ENCODE measurements at places on chromosomes 1 and 21.

DNA sequence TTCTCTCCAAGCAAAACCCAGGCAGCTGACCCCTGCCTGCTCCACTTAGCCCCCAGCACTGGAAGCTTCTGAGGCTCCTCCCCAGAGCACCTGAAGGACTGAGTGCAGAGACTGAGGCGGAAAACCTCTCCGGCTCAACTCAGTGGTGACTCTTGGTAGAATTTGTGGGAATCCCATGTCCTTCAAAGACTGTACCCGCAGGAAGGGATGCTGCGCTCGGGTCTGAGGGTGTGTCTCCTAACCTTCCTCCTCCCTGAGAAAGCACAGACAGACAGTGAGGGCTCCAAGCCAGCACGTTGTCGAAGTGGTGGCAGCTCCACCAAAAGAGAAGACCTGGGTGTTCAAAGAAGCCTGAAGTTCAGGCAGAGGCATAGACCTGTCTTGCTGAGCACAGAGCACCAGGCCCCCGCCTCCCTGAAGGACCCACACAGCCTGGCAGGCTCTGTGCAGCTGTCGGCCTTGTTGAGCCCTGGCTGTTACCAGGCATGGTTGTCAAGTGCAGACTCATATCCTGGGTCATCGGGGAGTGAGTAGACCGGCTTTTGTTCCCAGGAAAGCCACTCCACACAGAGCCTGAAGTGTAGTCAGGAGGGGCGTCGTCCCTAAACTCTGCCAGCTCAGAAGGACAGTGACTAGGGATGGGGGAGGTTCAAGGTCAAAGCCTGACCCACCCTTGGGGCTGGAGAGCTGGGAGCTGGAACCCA, 36.7 kb downstream of the CSMD2 start:
- no peak for DNase-seq

DNA sequence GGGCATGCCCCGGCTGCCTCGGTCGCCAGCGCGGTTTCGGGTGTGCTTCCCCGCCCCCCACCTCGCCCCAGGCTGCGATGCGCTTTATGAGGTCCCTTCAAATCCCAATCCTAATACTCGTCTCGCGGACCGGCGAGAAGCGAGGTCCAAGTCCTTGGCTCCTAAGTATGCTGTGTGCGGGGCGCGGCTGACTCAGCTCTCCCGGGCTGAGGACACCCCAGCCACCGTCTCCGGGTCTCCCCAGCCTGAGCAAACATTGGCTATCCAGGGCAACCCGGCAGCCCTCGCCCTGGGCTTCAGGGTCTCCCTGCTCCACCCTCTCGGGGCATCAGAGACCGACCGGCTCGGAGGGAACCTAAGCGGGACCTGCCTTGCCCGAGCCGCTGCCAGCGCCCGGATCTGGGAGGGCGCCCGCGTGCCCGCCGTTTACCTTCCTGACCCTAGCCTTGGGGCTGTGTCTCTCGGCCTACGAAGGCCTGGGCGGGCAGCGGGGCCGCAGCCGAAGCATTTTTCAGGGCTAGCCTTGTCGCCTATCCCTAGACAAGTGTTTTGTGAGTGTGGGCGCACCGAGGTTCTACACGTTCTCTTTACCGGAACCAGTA, 1.2 kb downstream of the ITPKB start:
- peak; percentile 23 for DNase-seq

DNA sequence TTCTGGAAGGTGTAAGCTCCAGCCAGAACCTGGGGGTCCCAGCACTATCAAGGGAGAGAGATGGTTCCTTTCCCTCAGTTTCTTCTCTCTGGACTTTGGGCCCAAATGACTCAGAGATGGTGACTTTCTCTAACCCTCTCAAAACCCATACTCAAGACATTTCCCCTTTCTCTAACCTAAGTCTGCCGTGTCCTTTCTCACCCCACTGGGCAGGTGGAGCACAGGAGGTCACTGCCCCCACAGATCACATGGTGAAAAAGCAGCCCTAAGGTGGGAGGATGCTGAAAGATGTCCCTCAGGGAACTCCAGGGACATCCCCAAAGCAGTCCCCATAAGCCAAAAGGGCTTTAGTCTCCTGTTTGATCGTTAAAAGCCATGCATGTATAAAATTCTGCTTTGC, 173.7 kb downstream of the HIVEP3 start:
- no peak for DNase-seq

GRCh38 chr1:91827087-91827458, 58.9 kb downstream of the TGFBR3 start:
- no peak for DNase-seq

- no peak for DNase-seq
These were observed 30.7 kb downstream of the CD58 start for GRCh38 chr1:116540088-116540487.

DNA sequence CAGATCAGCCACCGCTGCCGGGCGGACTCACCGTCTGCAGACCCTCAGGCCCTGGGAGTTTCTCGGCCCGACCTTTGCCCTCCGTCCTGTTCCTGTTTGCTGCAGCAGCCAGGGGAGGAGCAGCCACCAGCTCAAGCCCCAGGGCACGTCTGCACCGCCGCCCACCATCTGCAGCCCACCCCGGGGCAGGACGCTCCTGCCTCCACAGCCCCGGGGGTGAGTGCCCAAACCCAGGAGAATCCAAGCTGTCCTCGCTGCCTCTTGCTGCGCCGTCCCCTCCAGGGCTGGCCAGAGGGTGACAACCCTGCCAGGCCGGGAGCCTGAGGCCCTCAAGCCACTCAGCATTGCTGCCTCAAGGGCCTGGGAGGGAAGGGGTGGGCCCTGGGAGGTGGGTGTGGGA, 1.2 kb upstream of the SLC25A34 start:
- DNase-seq, result no peak

DNA sequence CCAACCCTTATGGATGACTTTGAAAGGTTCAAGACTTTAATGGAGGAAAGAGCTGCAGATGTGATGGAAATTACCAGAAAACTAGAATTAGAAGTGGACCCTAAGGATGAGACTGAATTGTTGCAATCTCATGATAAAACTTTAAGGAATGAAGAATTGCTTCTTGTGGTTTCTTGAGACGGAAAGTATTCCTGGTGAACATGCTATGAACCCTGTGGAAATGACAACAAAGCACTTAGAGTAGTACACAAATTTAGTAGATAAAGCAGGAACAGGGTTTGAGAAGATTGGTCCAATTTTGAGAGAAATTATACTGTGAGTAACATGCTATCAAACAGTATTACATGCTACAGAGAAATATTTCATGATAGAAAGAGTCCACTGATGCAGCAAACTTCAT, 215.4 kb downstream of the OMA1 start:
- DNase-seq, result no peak

- no peak for DNase-seq
These were observed 20.5 kb downstream of the MIER1 start for GRCh38 chr1:66945316-66945715.

DNA sequence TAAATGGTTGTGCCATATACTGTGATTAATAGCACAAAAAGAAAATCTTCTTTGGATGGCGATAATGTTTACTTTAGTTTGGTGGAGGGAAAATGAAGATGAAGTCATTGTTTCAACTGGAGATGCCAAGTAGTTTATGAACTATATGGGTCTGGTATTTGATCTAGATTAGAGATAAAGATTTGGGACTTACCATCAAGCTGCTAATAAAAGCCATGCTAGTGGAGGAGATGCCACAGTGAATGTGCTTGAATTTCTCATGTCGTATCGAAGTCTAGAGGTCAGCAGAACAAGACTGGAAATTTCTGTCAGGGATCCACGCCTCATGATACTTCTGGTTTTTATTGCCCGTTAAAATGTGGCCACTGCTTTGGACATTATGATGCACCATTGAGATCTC, 742.0 kb downstream of the NCAM2 start:
- no peak for DNase-seq

- no peak for DNase-seq
These were observed 7.0 kb downstream of the DIP2A start for GRCh38 chr21:46465651-46466050.

GRCh38 chr1:119827010-119827409, 15.8 kb upstream of the REG4 start:
- no peak for DNase-seq

GRCh38 chr1:35707601-35708440, 10.9 kb downstream of the C1orf216 start:
- no peak for DNase-seq

DNA sequence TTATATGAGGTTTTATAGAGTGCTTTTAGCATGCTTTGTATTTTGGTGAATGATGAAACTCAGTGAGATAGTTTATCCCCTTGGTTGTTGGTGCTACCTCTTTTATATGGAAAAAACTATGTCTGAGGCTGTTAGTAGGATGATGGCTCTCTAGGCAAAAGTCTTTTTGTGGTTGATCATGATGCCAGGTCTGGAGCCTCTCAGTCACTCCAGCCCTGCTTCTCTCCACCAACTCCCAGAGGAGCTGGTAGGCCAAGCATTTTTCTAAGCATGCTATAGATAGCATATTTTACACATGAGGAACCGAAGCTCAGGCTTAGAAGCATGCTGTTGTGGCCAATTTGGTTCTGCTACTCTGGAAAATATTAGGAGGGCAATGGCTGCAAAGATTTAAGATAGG, 82.2 kb downstream of the FMN2 start:
- DNase-seq, result peak; percentile 8

DNA sequence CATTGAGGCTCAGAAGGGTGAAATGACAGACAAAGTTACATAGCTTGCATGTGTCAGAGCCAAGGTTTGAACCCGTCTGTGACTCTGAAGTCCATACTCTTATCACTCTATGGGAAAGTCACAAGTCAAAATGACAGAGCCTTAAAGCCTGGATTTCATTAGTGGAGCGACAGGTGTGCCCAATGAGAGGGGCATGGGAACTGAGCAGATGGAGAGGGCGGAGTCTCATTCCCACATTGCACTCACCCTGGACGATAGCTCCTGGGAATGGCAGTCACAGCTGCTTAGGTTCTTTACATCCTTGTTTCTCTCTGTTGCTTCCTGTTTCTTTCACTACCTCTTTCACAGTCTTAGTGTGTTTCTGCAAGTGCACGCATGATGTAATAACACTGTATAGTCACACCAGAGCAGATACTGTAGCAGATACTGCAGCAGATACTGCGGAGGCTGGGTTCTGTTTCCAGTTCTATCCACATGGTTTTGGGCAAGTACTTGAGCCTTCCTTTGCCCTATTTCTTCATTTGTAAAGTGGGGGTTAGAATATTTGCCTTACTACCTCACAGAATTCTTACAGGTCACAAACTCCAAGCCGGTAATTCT, 127.2 kb downstream of the ZSCAN20 start:
- no peak for DNase-seq

DNA sequence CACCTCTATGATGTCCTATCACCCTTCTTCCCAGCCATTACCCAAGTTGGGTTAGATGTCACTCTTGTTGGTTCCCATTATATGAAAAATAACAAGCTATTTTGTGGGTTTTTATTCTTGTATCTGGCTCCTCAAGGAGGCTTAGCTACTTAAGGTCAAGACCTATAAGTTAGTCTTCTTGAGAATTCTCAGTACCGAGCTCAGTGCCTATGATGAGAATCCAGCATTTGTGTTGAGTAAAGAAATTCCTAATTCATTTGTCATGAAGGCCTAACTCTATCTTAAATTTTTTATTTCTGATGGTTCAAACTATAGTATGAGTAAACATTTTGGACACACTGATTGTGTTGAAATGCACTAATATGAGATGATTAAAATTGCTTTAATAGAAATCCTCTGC, 15.9 kb downstream of the NUF2 start:
- no peak for DNase-seq

DNA sequence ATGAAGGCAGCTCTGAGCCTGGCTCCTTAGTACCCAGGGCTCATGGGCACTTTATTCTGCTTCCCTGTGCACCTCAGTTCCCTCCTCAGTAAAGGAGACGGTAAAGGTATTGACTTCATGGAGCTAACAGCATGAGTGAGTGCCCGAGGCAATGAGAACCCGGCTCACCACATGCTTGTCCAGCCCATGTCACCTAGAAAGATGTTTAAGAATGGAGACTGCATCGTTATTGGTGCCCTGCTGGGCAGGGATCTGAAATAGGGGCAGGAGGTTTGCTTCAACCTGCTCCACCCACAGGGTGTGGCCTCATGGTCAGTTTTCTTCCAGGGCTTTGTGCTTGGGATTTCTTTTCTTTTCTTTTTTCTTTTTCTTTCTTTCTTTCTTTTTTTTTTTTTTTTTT, 7.0 kb upstream of the KCNE1 start:
- DNase-seq, result no peak

DNA sequence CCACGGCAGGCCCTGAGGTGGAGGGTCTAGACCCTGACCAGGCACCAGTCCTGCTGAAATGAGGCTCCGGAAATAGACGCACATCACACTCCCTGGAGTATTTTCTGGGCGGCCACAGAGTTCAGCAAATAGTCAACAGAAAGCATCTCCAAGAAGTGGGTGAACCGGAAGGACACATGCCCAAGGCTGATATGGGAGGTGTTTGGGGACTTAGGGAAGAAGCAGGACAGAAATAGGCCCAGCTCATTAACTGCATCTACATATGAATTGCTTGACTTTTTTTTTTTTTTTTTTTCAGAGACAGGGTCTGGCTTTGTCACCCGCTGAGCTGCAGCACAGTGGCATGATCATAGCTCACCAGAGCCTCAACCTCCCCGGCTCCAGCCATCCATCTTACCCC, 36.5 kb upstream of the GPR157 start:
- no peak for DNase-seq

DNA sequence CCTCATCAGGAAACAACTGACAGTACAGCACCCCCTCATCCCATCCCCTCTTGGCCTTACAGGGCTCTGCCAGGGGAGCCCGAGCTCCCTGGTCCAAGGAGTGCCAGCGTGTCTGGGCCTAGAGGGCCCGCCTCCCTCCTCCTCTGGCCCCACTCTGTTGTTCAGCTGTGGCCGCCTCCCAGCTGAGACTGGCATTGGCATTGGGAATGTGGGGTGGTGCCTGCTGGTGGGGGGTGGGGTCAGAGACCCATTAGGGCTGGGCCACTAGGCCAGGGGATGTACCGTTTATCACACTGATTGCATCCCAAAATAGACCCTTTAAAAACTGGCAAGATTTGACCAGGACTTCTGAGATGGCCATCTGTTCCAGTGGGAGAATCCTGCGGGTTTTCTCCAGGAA, 1.4 kb downstream of the LDLRAP1 start:
- DNase-seq, result peak; percentile 59

DNA sequence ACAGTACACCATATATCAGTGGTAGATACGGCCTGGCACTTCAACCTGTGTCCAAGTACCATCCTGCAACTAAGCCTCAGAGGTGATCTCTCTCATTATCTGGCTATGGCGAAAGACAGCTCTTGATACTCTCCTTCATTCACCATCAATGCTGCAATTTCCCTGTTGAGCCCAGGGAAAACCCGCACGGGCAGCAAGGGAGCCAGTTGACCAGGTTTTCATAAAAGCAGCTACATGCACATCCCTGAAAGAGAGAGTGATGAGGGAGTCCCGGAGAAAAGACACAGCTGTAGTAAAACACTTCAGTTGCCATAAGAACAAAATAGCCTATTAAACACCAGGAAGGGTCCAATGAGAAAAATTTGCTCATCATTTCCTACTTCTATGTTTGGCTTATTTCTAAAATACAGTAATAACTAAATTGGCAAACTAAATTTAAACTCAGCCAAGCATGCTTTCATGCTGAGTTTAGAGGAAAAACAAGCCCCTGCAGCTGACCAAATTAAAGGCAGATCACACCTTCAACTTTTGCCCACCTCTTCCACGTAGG, 68.3 kb downstream of the CAPZB start:
- DNase-seq, result no peak

- no peak for DNase-seq
These were observed 91.0 kb upstream of the TMEM51 start for GRCh38 chr1:15062479-15063099.

- no peak for DNase-seq
These were observed 436.8 kb downstream of the CAMTA1 start for GRCh38 chr1:7221826-7222694.

GRCh38 chr1:58190267-58190988, 356.1 kb downstream of the OMA1 start:
- no peak for DNase-seq

- DNase-seq, result no peak
These were observed 9.2 kb downstream of the PDZK1IP1 start for GRCh38 chr1:47180603-47181094.

Data from fibroblast of gingiva (primary cell).